ENCODE measurements at places on chromosomes 3 and 15. TPM values are rescaled to one million over a fixed set of nuclear protein-coding genes. Genes with fewer than 3 reads are reported as not detected.

DNA sequence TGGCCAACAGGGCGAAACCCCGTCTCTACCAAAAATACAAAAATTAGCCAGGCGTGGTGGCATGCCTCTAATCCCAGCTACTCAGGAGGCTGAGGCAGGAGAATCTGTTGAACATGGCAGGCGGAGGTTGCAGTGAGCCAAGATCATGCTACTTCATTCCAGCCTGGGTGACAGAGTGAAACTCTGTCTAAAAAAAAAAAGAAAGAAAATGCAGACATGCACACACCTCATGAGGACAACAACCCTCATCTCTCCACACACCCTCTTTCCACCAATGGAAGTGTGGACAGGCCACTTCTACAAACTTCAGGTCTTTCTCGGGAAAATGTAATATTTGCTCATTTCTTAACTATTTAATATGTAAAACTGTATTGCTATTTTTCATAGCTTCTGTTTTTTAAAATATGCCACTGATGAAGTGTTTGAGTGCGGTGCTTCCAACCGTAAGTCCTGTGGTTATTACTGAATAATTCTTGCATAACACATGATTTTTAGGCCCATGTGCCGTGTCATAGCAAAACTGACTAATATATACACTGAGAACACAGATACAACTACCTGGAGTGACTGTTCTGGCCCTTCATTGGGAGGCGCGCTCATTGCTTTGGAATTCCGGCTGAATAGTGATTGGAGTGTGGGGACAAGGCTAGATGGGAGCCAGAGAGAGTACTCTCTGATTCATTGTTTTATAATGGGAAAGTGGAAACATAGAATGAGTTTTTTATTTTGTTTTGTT, 23.1 kb downstream of the LRRC31 start:
- no peak for DNase-seq

GRCh38 chr3:69241769-69242168, 119.4 kb upstream of the LMOD3 start:
- no peak for DNase-seq

DNA sequence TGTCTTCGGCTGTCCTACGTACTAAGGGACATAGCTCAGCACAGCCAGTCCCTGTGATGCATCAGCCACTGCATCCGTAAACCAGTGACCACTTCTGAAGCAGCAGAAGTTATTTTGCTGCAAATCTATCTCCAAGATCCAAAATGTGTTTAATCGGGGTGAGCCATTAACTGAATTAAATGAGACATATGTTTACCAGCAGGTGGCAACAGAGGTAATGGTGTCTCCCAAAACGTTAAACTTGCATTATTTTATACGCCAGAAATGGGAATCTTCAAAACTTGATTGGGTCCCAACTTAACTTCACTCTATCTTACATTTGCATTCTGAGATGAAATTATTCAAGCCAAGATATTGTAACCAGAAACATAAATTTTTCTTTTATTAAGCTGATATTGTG, 75.3 kb upstream of the BOC start:
- DNase-seq, result no peak

DNA sequence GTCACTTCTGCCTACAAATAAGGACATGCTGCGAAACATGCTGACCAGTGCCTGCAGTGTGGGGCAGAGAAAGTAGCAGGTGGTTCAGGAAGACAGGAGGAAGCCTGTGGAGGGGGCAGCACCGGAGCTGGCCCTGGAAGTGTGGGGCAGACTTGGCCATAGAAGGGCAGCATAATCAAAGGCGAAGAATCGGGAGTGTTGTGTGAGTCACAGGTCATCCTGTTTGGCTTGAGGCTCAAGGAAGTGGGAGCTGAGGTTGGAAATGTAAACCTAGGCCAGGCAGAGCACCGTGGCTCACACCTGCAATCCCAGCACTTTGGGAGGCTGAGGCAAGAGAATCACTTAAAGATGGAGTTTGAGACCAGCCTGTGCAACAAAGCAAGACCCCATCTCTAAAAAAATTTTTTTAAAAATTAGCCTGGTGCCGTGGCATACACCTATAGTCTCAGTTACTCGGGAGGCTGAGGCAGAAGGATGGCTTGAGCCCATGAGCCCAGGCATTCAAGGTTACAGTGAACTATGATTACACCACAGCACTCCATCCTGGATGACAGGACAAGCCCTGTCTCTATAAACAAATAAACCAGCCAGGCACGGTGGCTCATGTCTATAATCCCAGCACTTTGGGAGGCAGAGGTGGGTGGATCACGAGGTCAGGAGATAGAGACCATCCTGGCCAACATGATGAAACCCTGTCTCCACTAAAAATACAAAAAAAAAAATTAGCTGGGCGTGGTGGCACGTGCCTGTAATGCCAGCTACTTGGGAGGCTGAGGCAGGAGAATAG, 54.0 kb downstream of the FAM43A start:
- DNase-seq, result no peak

The EPM2AIP1 gene
- total RNA-seq, result 24.8 TPM

Measured in osteocyte (in vitro differentiated cells).